ENCODE measurements at places on chromosomes 5 and 9.

- DNase-seq, result no peak
Observed at GRCh38 chr5:142255831-142256230, 69.0 kb downstream of the SPRY4 start.

GRCh38 chr9:34271265-34272006 is 57.6 kb downstream of the KIF24 start:
- DNase-seq, result no peak

DNA sequence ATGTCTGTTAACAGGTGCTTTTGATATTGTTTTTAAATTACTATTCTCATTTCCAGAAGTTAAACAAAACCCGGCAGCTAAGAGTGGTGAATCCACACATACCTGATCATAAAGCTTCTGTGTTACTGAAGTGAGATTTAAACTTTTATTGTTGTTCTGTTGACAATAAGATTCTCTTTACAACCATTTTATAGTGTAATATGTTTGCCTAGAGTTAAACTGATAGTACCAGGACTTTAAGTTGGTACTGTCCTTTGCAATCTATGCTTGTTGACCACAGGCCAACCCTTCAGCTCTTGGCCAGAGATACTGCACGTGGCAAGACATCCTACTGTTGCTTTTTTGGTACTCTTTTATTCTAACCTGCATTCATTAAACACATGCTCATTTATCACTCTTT is 806.2 kb downstream of the MTRR start:
- DNase-seq, result no peak

- DNase-seq, result no peak
Observed at GRCh38 chr5:423233-423565, 19.8 kb upstream of the EXOC3 start.

- no peak for DNase-seq
Observed at GRCh38 chr5:150122158-150122510, 33.5 kb downstream of the PDGFRB start.

DNA sequence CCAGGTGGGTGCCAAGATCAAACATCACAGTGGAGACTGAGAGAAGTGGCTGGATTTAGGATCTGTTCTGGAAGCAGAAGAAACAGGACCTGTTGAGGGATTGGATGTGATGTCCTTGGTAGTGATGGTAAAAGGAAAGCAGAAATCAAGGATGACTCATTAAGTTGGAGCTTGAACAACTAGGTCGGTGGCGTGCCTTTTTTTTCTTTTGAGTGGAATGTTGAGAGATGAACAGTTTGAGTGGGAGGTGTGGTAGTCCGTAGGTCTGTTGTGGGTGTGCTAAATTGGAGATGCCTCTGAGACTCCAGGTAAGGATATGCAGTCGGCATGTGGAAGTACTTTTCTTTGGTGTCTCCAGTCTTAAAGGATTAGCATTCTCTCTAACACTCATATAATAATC is 92.1 kb upstream of the IL12B start:
- DNase-seq, result no peak
